ENCODE measurements at places on chromosomes 16 and 17. TPM values are rescaled to one million over a fixed set of nuclear protein-coding genes. Genes with fewer than 3 reads are reported as not detected.

Gene GRAPL
- total RNA-seq: 0.20 TPM

Gene HEXIM2
- 6.3 TPM for total RNA-seq

Gene UNC45B
- not detected for total RNA-seq

Gene ACSM2A
- total RNA-seq: not detected

Gene CD300A
- total RNA-seq: not detected

Gene HBA1
- not detected for total RNA-seq

Gene AGRP
- not detected for total RNA-seq

Gene SLC16A6
- total RNA-seq: 0.17 TPM

All from smooth muscle cell of the pulmonary artery (primary cell).